ENCODE measurements at places on chromosomes 6 and 20.
A peak's percentile ranks its signal among the peaks of the same experiment; 100 is the strongest.

- no peak for DNase-seq
Measured at GRCh38 chr6:147700436-147701209, 192.1 kb downstream of the SAMD5 start.

- DNase-seq, result no peak
Measured at GRCh38 chr6:32943864-32944649, 3.2 kb upstream of the HLA-DMB start.

- no peak for DNase-seq
Measured at GRCh38 chr20:17541596-17541995, 10.4 kb upstream of the BFSP1 start.

DNA sequence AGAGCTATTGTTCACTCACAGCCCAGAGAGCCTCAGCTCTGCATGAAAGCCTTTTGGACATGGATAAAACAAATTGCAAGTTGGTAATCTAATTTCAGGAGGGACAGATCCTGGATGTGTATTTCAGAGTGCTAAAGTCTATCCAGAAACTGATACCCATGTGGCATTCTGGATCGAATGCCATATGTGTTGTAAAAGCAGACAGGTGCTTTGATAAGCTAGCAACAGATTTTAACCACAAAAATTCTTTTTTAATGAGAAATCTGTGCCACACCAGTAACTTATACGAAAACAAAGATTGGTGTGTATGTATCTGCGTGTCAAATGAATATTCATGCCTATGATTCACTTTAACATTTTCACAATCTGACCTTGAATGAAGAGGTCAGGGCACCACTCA is 936.6 kb upstream of the MAP3K7 start:
- DNase-seq, result no peak

DNA sequence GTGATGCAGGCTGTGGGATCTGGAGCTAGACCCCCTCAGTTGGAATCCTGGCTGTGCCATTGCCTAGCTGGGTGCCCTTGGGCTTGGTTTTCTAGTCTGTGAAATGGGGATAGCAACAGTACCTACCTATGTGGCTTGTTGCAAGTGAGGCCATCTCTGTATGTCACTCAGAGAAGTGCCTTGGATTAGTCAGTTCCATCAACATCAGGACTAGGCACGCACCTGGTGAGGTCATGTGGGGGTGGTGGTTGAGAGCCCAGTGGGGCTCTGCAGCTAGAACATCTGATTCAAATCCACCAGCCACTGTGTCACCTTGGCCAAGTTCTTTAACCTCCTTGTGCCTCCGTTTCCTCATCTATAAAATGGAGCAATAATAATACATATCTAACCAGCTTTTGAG is 12.5 kb downstream of the TCF15 start:
- DNase-seq, result no peak

- peak; percentile 54 for DNase-seq
Measured at GRCh38 chr6:39302669-39303424, 11.4 kb downstream of the KCNK17 start.

- no peak for DNase-seq
Measured at GRCh38 chr6:18203786-18204185, 48.6 kb downstream of the KDM1B start.

GRCh38 chr6:147054158-147054557 is 150.1 kb upstream of the STXBP5 start:
- DNase-seq, result no peak

DNA sequence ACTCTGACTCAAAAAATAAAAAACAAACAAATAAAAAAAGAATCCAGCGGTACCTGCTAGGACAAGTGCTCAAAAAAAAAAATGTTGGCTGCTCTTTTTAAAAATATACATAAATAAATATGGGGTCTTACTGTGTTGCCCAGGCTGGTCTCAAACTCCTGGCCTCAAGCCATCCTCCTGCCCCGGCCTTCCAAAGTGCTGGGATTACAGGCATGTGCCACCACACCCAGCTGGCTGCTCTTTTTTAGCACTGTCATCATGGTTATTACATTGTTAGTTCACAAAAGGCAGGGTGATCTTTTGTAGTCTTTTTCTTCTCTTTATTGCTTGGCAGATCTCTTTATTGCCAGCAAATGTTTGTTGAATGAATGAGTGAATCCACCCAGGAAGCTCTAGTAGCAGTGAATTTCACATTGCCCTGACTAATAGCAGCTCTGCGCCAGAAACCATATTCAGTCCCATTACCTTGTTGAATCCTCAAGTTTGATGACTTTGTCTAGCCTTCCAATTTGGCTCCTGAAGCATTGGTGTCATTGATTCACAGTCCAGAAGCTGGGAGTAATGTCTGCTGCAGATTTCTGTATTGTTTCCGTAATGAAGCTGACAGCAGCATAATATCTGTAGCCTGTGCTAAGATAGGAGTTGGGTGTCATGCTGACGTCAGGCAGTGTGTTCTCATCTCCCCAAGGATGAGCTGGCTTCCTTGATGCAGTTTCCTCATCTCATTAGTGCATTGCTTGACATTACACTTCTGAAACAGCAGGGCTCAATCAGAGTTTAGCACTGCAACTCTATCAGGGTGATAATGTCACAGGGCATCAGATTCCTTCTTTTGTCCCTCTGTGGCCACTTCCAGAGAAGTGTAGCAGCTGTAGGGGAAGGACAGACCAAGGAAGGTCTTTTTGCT is 84.9 kb upstream of the TGM3 start:
- no peak for DNase-seq

DNA sequence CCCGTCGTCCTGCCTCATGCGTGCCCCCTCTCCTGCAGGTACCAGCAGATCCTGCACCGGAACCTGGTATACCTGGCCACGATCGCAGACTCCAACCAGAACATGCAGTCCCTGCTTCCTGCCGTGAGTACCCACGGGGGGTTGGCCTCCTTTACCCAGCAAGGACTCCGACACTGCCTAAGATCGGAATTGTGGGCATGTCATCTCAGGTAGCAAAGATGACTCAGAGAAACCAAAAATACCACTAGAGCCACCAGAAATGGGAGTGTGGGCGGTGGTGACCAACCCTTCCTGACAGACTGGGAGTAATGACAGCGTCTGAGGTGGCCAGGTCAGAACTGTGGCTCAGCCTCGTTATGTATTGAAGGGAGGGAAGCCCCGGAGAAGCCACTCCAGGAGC is 16.3 kb downstream of the SS18L1 start:
- no peak for DNase-seq

DNA sequence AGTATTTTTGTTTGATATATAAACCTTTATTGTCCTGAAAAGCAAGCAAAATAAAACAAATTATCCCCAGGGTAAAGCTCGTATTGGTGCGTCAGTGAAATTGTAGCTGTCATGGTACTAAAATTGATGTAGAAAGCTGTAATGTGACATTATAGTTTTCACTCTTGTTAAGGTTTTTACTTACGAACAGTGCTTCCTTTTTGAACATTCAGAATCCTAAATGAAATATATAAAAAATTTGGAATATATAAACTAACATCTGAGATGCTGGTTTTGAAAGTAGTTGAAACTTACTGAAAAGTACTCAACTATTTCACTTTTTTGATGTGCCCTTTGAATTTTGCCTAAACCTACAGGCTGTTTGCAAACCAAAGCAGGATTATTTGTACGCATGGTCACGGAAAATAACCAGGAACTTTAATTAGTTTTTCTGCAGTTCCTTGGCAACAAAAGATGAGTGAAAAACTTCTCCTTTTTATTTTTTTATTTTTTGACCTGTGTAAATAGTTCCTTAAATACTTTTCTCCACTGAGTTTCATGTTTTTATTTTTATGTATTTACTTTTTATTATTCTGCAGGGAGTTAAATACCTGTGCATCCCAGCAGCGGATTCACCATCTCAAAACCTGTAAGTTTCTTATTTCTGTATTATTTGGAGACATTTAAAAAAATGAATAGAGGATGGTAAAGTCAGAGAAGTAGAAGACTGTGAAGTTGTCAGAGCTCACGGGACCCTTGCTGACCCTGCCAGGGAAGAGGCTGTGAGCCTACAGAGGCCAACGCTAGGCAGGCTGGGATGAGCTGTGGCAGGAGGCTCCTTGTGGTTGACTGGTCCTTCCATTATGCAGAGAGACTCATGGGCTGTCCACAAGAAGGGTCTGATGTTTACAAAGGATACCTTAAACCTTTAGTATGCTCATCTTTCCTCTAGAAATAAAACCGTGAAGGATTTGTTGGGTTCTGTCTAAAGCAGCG is 42.5 kb downstream of the DUSP22 start:
- no peak for DNase-seq
